AG04450 (cell line): ENCODE measurements at places on chromosomes 6 and 20.

DNA sequence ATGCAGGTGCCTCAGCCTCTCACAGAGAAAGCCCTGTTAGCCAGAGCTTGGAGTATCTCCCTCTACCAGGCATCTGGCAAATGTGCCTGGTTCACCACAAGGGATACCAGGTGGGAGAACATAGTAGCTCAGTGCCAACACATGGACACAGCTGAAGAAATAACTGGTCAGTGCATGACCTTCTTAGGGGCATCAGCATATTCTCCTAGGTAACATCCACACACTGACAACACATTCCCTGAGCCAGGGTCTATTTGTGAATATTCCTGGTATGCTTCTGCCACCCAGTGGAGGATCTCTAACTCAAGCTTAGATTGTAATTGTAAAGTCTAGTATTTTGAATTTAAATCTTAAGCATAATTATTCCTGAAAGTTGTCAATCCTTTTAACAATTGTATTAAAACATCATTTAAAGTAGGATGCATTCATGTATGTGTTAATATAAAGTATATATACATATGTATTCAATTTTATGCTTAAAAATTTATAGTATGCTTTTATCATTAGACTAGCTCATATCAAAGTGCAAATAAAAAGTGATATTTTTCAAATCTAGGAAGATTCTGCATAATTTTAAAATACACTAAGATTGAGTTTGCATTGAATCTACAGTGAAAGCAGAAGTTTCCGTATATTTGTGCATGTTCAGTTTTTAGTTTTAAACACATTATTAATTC lies 45.3 kb upstream of the COL21A1 start:
- peak; percentile 41 for DNase-seq

DNA sequence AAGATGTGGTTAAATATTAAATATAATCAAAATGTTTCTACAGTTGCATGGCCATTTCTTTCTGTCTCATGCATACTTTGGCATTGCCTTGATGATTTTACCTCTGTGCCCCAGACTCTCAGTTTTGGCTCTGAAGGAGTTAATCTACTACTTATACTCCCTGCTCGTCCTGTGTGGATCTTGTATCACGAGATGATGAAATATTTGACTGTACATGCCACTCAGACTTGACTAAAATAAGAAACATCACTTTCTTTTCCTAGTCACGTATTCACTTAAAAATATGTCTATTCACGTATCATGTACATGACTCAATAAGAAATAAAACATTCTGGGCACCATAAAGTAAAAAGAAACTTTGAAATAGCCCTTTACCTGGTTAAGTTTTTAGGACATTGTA lies 397.7 kb downstream of the RFPL4B start:
- no peak for DNase-seq

GRCh38 chr6:166950443-166950821 lies 5.9 kb downstream of the RNASET2 start:
- DNase-seq = no peak

- DNase-seq = no peak
Measured at GRCh38 chr6:88840289-88840688, 123.1 kb downstream of the RNGTT start.

DNA sequence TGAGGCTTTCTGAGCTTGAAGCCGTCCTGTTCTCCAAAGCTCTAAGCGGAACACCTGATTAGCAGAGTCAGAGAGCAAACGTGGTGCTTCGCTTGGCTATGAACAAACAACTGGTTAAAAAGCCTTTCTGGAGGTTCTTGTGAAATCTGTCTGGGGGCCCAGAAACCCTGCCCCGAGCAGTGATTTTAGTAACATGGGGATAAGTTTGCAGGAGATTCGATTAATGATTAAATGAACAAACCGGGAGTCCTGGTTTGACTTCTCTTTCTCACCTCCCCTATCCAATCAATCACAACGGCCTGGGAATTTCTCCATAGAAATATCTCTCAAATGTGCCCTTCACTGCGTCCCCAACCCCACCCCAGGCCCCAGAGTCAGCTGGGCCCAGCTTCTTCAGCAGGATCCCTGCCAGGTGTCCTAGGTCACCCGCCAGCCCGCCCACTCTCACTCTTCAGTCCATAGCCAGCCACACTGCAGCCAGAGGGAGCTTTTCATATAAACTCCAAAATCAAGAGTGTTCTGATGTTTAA lies 43.6 kb downstream of the ZDHHC14 start:
- no peak for DNase-seq

DNA sequence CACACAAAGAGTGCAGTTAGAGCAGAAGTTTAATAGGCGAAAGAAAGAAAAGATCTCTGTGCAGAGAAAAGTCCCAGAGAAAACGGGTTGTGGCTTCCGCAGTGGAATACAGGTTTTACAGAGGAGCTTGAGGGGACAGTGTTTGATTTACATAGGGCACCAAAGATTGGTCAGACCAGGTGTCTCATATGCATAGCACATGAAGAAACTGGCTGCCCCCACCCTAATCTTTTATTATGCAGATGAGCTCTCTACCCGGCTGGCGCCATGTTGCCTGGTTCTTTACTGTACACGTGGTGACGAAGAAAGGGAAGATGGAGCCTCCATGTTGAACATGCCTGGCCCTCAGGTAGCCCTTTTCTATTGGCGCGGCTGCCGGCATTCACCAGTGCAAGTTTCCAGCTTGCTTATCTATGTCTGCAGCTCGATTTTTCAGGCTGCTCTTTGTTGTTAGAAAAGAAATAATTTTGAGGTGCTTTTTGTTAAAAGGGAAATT lies 47.4 kb downstream of the SLC35B3 start:
- DNase-seq = no peak
